Dorsolateral prefrontal cortex (tissue), 122 donors: ENCODE measurements at places on chromosomes 2 and 18. TPM values are rescaled to one million over a fixed set of nuclear protein-coding genes. Genes with fewer than 3 reads are reported as not detected.

DNA sequence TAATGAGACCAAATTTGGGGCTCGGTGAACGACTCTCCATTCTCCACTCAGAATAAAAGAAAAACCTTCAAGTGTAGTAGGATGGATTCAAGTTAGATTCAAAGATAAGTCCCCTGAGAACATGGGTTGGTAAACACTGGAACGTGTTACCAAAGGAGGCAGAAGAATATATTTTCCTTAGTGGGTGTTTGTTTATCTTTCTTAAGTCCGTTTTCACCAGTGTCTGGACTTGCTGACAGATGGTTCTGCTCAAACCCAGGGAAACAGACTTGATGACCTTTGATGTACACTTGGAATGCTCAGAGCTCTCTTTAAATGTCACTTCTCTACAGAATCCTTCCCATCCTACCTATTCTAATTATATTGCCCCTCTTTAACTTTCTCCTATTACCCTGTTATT lies 310.3 kb upstream of the ZNF521 start:
- DNase-seq = no peak

GRCh38 chr2:183035298-183035953 lies 2.8 kb downstream of the NCKAP1 start:
- no peak for DNase-seq

- DNase-seq = no peak
Observed at GRCh38 chr2:207772081-207772843, 2.6 kb upstream of the FZD5 start.

DNA sequence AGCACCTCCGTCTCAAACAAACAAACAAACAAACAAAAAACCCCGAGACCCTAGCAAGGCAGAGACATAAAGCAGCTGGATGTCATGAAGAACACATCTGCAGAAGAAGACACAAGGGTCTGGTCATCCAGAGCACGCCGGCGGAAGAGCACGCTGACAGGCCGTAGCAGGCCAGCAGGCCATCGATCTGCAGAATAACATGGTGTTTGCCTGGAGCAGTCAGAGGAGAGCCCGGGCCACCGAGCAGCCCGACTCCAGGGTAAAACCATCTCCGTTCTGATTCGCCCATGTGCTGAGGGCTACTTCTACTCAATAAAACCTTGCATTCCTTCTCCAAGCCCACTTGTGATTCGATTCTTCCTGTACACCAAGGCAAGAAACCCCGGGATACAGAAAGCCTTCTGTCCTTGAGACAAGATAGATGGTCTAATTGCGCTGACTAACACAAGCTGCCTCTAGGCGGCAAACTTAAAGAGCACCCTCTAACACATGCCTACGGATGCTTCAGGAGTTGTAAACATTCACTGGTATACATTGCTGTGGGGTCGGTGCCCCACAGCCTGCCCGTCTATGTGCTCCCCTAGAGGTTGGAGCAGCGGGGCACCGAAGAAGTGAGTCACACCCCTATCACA lies 549.8 kb upstream of the NRXN1 start:
- DNase-seq = no peak

- DNase-seq = no peak
Observed at GRCh38 chr2:55590810-55591440, 26.5 kb downstream of the PPP4R3B start.

DNA sequence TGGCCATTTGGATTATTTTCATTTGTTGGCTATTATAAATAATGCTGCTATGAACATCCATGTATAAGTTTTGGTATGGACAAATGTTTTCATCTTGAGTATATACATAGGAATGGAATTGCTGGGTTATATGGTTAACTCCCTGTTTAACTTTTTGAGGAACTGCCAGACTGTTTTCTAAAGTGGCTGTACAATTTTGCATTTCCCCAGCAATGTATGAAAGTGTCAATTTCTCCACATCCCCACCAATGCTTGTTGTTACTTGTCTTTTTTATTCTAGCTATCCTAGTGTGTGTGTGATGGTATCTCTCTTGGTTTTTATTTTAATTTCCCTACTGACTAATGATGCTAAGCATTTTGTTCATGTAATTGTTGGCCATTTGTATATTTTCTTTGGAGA lies 90.6 kb upstream of the CYP26B1 start:
- DNase-seq = no peak

DNA sequence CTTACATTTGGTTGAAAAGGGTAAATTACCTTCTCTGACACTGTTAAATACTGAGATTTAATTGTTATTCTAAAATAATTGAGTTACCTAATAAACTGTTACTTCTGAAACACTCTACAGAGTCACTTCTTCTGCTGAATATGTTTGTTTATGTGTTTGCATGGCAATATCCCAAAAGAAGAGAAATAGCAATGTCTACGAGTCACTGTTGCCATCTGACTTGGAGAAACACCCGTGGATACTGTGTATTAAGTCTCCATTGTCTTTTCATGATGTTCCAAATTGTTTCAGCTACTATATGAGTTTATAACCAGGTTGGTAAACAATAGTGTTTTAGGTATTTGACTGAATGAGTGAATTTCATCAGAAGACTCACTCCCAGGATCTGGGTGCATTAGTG lies 754.2 kb upstream of the ID2 start:
- DNase-seq = no peak

- no peak for DNase-seq
Observed at GRCh38 chr2:127405255-127405610, 13.0 kb upstream of the PROC start.

The KCNF1 gene
- 59.5 TPM for total RNA-seq

The STK25 gene
- 191 TPM for total RNA-seq

The CD8B2 gene
- not detected for total RNA-seq
